ENCODE measurements at places on chromosomes 4 and X.

DNA sequence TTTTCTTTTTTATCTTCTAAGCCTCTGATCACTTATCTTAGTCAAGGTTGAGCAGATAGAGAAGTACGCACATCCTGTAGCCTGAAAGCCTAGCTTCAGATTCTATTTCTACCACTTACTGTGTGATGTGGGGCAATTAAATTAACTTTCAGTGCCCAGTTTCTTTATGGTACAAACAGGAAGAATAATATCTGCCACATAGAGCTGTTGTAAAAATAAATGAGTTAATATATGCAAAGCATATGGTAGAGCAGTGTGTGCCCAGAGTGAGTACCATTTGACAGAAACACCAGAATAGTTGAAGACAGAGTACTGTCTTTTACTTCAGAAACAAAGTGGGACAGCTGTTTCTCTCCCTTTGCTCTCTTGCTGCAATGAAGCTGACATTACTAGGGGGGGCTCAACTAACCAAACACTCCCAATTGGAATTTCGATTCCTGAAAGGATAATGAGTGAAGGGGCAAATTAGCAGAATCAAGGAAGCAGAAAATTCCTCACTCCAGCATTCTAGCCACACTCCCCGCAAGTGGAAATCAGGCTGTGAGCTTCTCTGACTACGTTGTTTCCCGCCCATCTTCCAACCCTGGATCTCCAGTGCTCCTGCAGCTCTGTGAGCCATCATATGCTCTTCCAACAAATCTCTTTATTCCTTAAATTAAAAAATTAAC, 80.4 kb downstream of the MAPK10 start:
- no peak for DNase-seq

DNA sequence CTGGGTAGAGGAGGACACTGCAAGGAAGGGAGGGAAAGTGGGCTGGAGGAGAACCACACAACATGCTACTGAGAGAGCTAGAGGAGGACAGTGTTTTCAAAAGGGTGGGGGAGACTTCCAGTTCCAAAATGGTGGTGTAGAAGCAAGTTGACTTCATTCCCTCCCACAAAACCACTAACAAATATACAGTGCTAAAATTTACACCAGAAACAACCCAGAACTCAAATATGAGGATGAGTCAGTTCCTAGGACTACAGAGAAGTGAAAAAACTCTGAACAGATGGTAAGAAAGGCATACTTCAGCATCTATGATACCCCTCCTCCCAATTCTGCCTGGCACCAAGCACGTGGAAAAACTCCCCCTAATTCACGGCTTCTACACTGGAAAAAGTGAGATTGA, 9.8 kb downstream of the AADAT start:
- no peak for DNase-seq

- DNase-seq, result no peak
Measured at GRCh38 chr4:31104043-31104442, 383.9 kb downstream of the PCDH7 start.

GRCh38 chrX:39174241-39174771, 373.0 kb downstream of the MID1IP1 start:
- no peak for DNase-seq

- DNase-seq, result no peak
Measured at GRCh38 chr4:110905367-110905766, 282.5 kb upstream of the PITX2 start.

DNA sequence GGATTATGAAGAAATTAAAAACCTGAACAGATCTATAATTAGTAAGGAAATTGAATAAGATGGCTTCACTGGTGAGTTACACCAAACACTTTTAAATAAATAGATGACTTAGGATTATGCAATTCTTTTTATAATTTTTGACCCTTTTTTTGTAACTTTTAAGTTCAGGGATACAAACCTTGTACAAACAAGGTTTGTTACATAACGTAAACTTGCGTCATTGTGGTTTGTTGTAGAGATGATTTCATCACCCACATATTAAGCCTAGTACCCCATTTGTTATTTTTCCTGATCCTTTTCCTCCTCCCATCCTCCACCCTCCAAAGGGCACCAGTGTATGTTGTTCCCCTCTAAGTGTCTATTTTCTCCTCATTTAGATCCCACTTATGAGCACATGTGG, 75.7 kb downstream of the CPEB2 start:
- no peak for DNase-seq

- DNase-seq, result no peak
Measured at GRCh38 chr4:55399581-55399980, 3.8 kb downstream of the TMEM165 start.

All from activated naive CD8-positive, alpha-beta T cell treated with anti-CD3 and anti-CD28 coated beads, Interleukin-2, amount 50 U/mL, for 16 hours (primary cell).